ENCODE measurements at places on chromosomes 4 and X.

GRCh38 chrX:23035493-23035892 lies 35.7 kb downstream of the DDX53 start:
- no peaks in the 10 kb centered on the region for H3K4me1 ChIP-seq
- DNase-seq = no peak
- H3K27ac ChIP-seq = no peak overlapping the region
- H3K4me3 ChIP-seq = no peak overlapping the region
- H3K27me3 ChIP-seq = no peaks in the 10 kb centered on the region
- H3K36me3 ChIP-seq = no peaks in the 10 kb centered on the region

- H3K36me3 ChIP-seq = no peaks in the 10 kb centered on the region
- no peak for DNase-seq
- H3K27ac ChIP-seq = no peak overlapping the region
- H3K4me3 ChIP-seq = no peak overlapping the region
- H3K4me1 ChIP-seq = no peaks in the 10 kb centered on the region
Measured at GRCh38 chr4:171517883-171518282, 295.3 kb upstream of the GALNTL6 start.

- H3K27me3 ChIP-seq = peaks cover 7% of the 10 kb centered on the region
- no peaks in the 10 kb centered on the region for H3K36me3 ChIP-seq
- H3K27ac ChIP-seq = no peak overlapping the region
- no peak for DNase-seq
- peaks cover 1% of the 10 kb centered on the region for H3K4me1 ChIP-seq
Measured at GRCh38 chrX:1493877-1494510, 41.3 kb upstream of the ASMTL start.

DNA sequence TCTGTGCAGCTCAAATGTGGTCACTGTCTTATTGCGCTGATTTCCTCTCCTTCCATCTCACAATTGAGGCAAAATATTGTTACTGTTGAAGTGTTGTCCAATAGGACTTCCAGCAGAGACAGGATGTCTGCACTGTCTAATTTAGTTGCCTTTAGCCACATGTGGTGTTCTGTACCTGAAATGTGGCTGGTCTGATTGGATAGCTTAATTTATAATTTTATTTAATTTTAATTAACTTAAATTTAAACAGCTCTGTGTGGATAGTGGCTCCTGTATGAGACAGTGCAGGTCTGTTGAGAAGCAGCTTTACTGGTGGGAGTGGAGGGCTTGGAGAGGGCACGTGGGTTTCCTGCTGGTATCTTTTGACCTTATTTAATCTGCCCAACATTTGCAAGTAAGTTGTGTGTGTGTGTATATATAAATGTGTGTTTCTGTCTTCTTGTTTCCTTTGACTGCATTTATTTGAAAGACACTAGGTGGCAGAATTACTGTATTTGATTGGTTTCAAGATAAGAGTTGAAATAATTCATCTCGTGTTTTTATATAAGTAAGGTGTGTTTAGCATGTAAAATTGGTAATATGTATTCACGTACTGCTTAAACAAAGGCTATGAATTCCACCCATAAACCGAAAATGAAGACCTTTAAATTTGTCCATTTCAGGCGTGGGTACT lies 55.3 kb upstream of the MSANTD1 start:
- no peaks in the 10 kb centered on the region for H3K27me3 ChIP-seq
- no peak overlapping the region for H3K4me3 ChIP-seq
- no peak for DNase-seq
- peaks cover 29% of the 10 kb centered on the region for H3K36me3 ChIP-seq

GRCh38 chr4:24862073-24862751 lies 50.6 kb downstream of the CCDC149 start:
- H3K4me3 ChIP-seq = no peak overlapping the region
- no peak overlapping the region for H3K27ac ChIP-seq
- no peak for DNase-seq
- peaks cover 7% of the 10 kb centered on the region for H3K4me1 ChIP-seq
- no peaks in the 10 kb centered on the region for H3K27me3 ChIP-seq
- H3K36me3 ChIP-seq = no peaks in the 10 kb centered on the region

GRCh38 chr4:158770671-158771070 lies 1.8 kb downstream of the FNIP2 start:
- peaks cover 12% of the 10 kb centered on the region for H3K27me3 ChIP-seq
- H3K27ac ChIP-seq = no peak overlapping the region
- no peaks in the 10 kb centered on the region for H3K36me3 ChIP-seq
- peaks cover 4% of the 10 kb centered on the region for H3K4me1 ChIP-seq
- no peak overlapping the region for H3K4me3 ChIP-seq

DNA sequence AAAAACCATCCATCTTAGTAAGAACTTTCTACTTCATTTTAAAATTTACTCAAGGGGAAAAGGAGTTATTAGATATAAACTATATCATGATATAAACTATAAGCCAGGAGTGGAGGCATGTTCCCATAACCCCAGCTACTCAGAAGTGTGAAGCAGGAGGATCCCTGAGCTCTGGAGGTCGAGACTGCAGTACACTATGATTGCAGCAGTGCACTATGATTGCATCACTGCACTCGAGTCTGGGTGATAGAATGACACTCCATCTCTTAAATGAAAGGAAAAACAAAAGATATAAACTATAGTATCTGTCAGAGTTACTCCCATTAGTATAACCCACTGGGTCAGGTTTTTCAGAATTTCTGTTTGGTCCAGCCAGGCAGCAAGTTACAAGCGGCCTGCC lies 47.6 kb downstream of the RPS3A start:
- no peak overlapping the region for H3K27ac ChIP-seq
- peaks cover 75% of the 10 kb centered on the region for H3K36me3 ChIP-seq

DNA sequence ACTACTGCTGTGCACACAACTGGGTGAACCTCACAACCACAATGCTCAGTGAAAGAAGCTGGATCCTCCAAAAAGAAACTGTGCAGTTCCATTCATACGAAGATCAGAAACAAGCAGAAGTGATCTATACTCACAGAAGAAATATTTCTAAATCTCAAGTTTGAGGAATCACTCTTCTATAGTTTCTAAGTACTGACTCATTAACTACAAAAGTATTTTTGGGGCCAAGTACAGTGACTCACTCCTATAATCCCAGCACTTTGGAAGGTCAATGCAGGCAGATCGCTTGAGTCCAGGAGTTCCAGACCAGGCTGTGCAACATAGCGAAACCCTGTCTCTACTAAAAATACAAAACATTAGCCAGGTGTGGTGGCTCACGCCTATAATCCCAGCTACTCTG lies 51.3 kb upstream of the RELL1 start:
- no peak for DNase-seq
- H3K27ac ChIP-seq = no peak overlapping the region
- H3K4me3 ChIP-seq = no peak overlapping the region
- no peaks in the 10 kb centered on the region for H3K27me3 ChIP-seq

DNA sequence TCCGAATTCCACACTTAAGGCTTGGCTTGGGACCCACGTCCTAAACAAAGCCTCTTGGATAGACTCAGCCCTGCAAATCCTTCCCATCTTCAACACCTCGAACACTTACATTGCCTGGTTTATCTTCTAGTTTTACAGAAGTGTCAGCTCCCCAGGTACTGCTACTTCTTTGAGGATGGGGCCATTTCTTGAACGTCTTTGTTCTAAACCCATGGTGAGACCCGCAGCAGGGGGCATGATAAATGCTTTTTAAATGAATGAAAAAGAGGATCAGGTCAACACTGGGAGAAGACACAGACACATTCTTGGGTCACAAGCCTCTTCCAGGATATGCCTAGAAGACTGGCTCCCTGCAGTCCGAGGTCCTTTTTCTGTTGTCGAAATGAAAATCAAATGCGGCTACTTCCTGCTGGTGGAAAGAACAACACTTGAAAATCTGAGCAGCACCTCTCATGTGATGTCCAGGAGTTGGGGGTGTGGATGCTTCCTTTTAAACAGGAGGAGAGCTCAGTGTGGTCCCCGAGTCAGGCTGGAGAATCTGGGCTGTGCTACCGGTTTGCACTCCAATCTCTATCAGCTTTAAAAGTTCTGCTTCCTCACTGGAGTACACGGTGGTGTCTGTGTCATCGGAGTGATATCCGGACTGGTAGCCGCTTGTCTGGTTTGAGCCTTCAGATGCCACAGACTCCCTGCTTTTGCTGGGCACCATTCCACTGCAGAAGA lies 45.8 kb downstream of the KDR start:
- peaks cover 8% of the 10 kb centered on the region for H3K4me1 ChIP-seq
- DNase-seq = no peak
- H3K4me3 ChIP-seq = no peak overlapping the region
- H3K27me3 ChIP-seq = no peaks in the 10 kb centered on the region
- H3K27ac ChIP-seq = no peak overlapping the region
- no peaks in the 10 kb centered on the region for H3K36me3 ChIP-seq

GRCh38 chrX:13066391-13066790 lies 22.0 kb upstream of the FAM9C start:
- no peaks in the 10 kb centered on the region for H3K4me1 ChIP-seq
- no peaks in the 10 kb centered on the region for H3K27me3 ChIP-seq
- no peak overlapping the region for H3K4me3 ChIP-seq
- H3K27ac ChIP-seq = no peak overlapping the region
- no peak for DNase-seq

DNA sequence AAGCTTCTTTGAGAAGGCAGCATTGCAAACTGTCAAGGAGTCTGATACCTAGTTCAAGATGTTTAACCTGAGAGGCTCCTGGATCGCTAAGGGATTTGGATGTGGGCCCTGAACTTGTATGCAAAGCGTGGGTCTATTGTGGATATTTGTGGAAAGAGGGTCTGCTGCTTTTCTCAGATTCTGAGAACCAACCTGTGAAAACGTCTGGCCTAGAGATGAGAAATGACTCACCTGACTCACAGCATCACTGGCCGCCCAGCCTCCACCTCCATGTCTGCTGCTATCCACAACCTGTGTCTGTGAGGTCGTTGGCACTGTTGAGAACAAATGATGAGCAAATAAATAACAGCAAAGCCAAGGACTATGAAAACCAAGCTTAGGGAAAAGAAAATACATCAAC lies 33.3 kb upstream of the PROM1 start:
- peaks cover 1% of the 10 kb centered on the region for H3K4me1 ChIP-seq
- no peak overlapping the region for H3K27ac ChIP-seq
- H3K36me3 ChIP-seq = no peaks in the 10 kb centered on the region
- no peak overlapping the region for H3K4me3 ChIP-seq
- DNase-seq = no peak

GRCh38 chrX:14922437-14922836 lies 49.2 kb downstream of the MOSPD2 start:
- no peak for DNase-seq
- no peaks in the 10 kb centered on the region for H3K36me3 ChIP-seq
- H3K4me3 ChIP-seq = no peak overlapping the region
- no peak overlapping the region for H3K27ac ChIP-seq
- peaks cover 6% of the 10 kb centered on the region for H3K4me1 ChIP-seq

DNA sequence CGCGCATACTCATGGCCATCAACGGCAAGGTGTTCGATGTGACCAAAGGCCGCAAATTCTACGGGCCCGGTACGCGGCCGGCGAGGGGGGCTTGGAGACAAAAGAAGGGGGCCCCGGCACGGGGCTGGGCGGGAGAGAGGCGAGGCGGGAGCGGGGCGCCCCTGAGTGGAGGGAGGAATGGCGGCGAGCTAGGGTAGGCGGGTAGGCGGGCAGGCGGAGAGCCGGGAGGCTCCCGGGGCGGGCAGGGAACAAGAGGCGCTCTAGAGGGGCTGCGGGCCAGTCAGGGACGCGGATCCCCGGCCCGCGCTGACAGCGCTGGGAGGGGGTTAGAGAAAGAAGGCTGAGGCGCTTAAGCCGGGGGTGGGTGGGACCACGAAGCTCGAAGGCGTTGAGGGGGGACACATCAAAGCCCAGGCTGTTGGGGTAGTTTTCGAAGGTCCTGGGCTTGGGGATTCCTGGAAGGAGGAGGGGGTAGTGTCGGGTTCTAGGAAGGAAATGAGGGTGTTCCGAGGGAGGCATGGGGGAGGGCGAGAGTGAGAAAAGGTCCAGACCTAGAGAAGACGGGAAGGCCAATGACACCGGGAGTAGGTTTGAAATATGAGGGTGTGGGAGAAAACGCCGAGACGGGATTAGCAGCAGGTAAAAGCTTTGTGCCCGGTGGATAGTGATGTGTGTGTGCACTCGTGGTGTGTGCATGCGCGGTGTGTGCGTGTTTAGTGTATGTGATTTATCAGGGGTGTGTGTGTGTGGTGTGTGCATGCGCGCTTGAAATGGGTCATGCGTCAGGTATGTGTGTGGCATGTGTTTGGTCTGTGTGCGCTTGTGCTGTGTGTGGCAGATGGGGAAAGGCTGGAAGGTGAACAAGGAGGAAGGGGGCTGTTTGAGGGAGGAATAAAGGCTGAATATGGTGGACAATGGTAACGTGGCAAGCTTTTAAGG lies 807 bp downstream of the PGRMC1 start:
- no peak for DNase-seq
- peak overlapping the region; percentile 74 for H3K27ac ChIP-seq
- peaks cover 37% of the 10 kb centered on the region for H3K36me3 ChIP-seq
- peak overlapping the region; percentile 77 for H3K4me3 ChIP-seq
- peaks cover 3% of the 10 kb centered on the region for H3K4me1 ChIP-seq

DNA sequence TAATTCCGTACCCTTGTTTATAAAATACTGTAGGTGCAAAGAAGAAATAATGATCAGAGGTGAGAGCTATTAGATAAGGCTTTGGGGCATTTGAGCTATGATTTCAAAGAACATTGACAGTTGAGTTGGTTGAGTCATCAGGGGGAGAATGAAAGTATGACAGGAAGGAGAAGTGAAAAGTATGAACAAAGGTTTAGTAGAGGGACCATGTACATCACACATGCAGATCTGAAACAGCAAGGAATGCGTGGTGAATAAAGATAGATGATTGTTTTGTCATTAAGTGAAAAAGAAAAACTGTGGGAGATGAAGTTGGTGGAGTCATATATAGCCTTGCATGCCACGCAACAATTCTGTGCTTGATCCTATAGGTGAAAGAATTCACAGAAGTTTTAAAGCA lies 163.1 kb downstream of the ARAP2 start:
- no peaks in the 10 kb centered on the region for H3K4me1 ChIP-seq
- H3K4me3 ChIP-seq = no peak overlapping the region
- H3K36me3 ChIP-seq = no peaks in the 10 kb centered on the region
- no peaks in the 10 kb centered on the region for H3K27me3 ChIP-seq
- DNase-seq = no peak
